ENCODE measurements at places on chromosomes 7 and 10. TPM values are rescaled to one million over a fixed set of nuclear protein-coding genes. Genes with fewer than 3 reads are reported as not detected.
A peak's percentile ranks its signal among the peaks of the same experiment; 100 is the strongest.

DNA sequence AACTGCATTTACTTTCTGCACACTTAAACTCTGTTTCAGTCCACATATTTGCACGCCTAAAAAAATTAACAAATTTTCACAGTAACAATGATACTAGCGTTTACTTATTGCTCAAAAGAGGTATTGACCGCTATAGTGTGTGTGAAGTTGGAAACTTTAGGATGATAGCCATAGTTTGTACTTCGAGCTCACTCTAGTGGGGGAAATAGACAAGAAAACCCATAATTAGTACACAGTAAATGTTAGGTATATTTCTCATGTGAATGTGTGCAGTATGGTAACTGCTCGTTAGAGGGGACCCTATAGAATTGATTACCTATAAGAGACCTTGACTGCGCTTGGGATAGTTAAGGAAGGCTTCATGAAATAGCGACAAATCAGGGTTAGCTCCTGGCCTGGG, 238.4 kb downstream of the AUTS2 start:
- H3K27me3 ChIP-seq = no peaks in the 10 kb centered on the region
- DNase-seq = no peak
- H3K4me3 ChIP-seq = no peak overlapping the region
- peaks cover 40% of the 10 kb centered on the region for H3K4me1 ChIP-seq
- H3K36me3 ChIP-seq = no peaks in the 10 kb centered on the region
- peak overlapping the region; percentile 28 for H3K27ac ChIP-seq

DNA sequence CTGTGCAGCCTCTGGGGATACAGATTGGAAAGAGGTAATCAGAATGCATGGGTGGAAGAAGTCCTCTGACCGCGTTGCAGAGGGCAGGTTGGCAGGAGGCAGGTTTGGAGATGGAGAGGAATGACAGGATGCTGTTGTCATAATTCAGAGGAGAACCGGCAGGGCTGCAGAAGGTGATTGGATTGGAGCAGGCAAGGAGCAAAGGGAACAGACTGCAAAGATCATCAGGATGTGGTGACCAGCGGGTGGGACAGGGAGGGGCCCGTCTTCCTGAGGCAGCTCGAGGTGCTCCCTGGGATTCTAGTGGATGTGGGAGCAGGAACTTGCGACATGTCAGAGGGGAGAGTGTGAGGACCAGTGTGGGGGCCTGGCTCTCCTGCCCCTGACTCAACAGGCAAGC, 78.5 kb upstream of the PPIF start:
- no peaks in the 10 kb centered on the region for H3K4me1 ChIP-seq
- no peaks in the 10 kb centered on the region for H3K27me3 ChIP-seq
- no peaks in the 10 kb centered on the region for H3K36me3 ChIP-seq
- H3K4me3 ChIP-seq = no peak overlapping the region
- DNase-seq = no peak

GRCh38 chr7:128809363-128809762, 17.6 kb downstream of the CCDC136 start:
- no peak overlapping the region for H3K4me3 ChIP-seq
- H3K27me3 ChIP-seq = no peaks in the 10 kb centered on the region
- H3K27ac ChIP-seq = no peak overlapping the region
- 0 out of 2 replicates have a peak, but pooled peaks cover under 1% of the 10 kb centered on the region for H3K4me1 ChIP-seq
- peak; percentile 20 for DNase-seq

GRCh38 chr7:17696422-17696821, 243.9 kb downstream of the SNX13 start:
- H3K4me1 ChIP-seq = no peaks in the 10 kb centered on the region
- H3K27me3 ChIP-seq = no peaks in the 10 kb centered on the region
- DNase-seq = no peak

GRCh38 chr10:111493024-111493625, 416.3 kb downstream of the ADRA2A start:
- DNase-seq = no peak
- no peaks in the 10 kb centered on the region for H3K27me3 ChIP-seq
- H3K36me3 ChIP-seq = no peaks in the 10 kb centered on the region
- H3K27ac ChIP-seq = no peak overlapping the region
- no peak overlapping the region for H3K4me3 ChIP-seq

GRCh38 chr7:36278620-36279172, 111.0 kb upstream of the ANLN start:
- H3K4me3 ChIP-seq = no peak overlapping the region
- peaks cover 9% of the 10 kb centered on the region for H3K27me3 ChIP-seq
- no peaks in the 10 kb centered on the region for H3K36me3 ChIP-seq
- no peak for DNase-seq

DNA sequence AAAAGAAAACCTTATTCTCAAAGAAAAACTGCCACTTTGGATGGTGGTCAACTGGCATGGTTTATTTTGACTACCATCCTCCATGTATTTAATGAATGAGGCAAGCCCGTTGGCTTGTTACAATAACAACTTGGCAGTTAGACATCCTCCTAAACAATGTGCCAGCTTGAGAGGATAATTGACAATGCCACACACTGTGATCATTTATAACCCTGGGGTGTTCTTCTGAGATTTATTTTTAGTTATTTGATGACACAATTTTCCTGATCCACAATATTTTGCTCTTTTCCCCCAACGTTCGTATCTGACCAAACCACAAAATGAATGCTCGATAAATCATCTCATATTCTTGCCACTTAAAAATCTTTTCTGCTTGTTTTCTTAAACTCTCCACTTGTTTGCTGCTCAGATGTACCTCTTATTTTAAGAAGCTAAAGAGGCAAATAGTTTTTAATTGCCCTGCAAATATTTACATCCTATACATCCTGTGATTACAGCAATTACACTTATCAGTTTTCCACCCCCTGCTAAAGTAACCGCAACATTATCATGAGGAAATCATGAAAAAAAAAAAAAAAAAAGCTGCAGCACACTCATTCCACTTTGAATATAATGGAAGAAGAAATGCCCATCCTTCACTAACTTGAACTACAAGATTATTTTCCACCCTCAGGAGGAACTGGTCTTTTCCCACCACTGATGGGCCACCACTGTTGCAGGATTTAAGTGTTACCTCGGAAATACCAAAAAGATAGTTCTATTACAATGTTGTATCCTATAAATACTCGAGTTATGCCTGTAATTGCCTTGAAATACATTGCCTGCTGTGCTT, 119.9 kb downstream of the MBL2 start:
- H3K27ac ChIP-seq = no peak overlapping the region
- H3K4me1 ChIP-seq = 0 out of 2 replicates have a peak, but pooled peaks cover 2% of the 10 kb centered on the region
- no peak overlapping the region for H3K4me3 ChIP-seq
- no peaks in the 10 kb centered on the region for H3K36me3 ChIP-seq
- H3K27me3 ChIP-seq = no peaks in the 10 kb centered on the region

The CLRN3 gene
- not detected for total RNA-seq

The NPTX2 gene
- not detected for total RNA-seq
